ENCODE measurements at places on chromosomes 5 and 9.

DNA sequence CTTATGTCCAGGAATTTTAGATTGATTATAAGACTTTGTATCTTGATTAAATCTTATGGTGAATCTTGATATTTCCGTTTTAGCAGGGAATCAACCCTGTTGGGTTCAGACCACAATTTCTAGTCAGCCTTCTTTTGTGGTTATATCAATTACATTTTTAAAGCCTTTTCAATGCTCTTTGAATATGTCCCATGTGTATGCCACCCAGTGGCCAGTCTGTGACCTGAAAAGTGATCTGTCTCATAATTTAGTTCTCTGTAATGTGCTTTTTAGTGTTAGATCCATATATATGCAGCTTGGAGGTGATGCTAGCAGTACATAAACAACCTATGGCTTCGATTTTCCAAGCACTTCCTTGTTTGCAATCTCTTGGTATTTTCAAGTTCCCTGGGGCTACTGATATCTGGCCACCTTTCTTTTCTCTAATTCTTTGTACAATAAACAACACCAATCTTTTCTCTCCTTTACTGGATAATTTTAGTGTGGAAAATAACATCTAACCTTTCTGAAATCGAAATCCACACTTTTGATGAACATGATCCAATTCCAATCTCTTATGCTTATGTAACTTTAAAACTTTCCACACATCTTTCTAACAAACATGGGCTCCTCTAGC lies 28.8 kb downstream of the PDE8B start:
- no peak for DNase-seq

GRCh38 chr5:147750065-147750464 lies 32.5 kb downstream of the JAKMIP2 start:
- no peak for DNase-seq

GRCh38 chr9:128082151-128082550 lies 14.1 kb downstream of the SLC25A25 start:
- no peak for DNase-seq

GRCh38 chr5:8521991-8522390 lies 653.0 kb downstream of the MTRR start:
- DNase-seq = no peak

DNA sequence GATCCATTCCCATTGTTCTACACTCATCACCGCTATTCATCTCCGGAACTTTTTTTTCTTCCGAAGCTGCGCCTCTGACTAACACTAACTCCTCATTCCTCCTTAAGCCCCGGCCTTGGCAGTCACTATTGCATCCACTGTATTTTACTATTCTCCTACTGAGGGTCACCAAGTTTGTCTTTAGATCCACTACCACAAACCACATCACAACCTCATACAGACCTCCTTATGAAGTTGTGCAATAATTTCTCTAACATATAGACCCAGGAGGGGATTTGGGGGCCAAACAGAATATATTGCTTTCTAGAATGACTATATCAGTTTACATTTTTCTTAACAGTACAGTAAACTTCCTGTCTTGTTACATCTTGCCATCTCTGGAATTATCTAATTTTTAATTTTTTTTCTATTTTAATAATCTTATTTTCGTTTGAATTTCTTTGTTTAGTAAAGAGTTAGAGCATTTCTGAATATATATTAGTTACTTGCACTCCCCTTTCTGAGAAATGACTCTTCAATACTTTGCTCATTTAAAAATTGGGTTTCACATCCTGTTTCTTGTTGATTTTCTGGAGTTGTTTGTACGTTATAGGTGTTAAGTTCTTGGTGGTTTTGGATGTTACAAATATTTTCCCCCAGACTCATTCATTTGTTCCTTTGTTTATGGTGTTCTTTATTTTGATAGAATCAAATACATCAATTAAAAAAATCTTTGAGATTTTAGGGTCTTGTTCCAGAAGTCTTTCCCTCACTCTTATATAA lies 37.1 kb downstream of the DMRT2 start:
- DNase-seq = no peak

GRCh38 chr9:96510258-96510657 lies 60.3 kb downstream of the HABP4 start:
- no peak for DNase-seq

GRCh38 chr9:128099231-128099931 lies 28.1 kb downstream of the PTGES2 start:
- no peak for DNase-seq

- DNase-seq = no peak
These were observed 76.6 kb downstream of the OTULIN start for GRCh38 chr5:14741131-14741530.

DNA sequence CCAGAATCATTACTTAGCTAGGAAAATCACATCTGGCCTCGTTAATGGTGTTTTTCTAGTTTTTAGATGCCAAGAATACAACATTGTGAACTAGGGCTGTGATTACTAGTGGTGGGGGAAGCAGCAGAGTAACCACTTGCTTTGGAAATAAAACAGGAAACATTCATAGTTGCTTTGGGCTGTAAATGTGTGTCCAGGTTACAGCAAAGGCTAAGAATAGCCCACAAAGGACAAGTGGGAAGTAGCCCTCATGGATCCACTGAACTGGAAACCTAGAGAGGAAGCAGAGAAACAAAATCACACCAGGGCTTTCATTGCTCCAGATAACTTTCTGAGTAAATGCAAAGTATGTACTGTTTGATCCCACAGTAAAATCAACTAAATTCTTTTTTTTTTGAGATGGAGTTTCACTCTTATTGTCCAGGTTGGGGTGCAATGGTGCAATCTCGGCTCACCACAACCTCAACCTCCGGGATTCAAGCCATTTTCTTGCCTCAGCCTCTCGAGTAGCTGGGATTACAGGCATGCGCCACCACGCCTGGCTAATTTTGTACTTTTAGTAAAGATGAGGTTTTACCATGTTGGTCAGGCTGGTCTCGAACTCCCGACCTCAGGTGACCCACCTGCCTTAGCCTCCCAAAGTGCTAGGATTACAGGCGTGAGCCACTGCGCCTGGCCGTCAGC lies 56.2 kb upstream of the TNFSF15 start:
- DNase-seq = no peak

DNA sequence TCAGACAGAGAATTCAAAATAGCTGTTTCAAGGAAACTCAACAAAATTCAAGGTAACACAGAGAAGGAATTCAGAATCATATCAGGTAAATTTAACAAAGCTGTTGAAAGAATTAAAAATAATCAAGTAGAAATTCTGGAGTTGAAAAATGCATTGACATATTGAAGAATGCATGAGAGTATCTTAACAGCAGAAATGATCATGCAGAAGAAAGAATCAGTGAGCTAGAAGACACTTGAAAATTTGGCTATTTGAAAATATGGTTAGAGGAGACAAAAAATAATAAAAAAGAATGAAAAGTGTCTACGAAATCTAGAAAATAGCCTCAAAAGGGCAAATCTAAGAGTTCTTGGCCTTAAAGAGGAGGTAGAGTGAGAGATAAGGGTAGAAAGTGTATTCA lies 22.9 kb downstream of the LMBRD2 start:
- no peak for DNase-seq

DNA sequence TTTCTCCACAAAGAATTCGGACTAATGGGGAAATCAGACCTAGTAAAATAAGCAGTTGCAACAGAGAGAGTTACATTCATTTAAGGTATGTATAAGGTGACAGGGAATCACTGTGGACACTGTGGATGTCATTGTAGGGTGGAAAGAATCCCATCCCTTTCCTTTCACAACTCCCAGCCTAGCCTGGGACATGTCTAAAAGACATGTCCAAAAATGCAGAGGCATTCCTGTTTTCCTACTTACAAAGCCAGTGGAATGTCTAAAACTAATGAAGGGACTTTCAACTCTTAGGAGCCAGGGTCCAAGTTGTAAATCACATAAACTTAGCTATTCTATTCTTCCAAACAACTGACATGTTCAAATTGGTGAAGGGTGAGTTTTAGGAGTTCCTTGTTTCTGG lies 511.0 kb downstream of the PRELID2 start:
- DNase-seq = no peak

DNA sequence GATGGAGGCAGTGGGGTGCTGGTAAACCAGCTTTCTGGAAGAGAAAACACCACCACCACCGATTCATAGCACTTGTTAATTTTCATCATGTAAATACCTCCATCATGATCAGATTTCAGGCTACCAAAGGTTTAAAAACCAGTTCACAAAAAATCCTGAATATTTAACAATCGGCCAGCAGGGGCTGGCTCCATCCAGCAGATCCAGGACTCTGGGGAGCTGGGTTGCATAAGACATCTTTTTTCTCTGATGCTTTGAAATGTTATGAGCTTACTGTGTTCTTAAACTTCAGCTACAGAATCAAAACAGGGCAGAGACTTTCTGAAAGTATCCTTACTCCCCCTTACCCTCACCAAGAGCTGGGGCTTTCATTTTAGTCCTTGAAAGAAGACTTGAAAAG lies 14.6 kb upstream of the RNF183 start:
- DNase-seq = no peak

- no peak for DNase-seq
These were observed 164.2 kb downstream of the AUH start for GRCh38 chr9:91197232-91198181.

GRCh38 chr9:16407617-16408016 lies 462.9 kb downstream of the BNC2 start:
- no peak for DNase-seq

DNA sequence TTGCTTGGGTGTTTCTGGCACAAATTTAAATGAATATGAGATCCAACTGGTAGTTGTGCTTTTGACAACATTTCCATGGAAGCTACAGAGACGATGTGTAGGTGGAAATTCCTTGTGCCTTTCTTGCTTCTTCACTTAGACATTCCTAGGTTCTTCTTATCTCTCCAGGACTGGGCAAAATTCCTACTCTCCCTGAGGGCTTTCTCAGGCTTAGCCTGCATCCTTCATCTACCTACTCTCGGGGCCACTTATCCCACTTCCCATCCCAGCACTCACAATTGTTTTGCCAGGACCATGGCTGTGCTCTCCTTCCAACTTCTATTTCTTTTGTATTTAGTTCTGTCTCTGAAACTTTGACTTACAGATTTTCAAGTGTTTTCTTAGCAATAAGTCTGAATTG lies 17.8 kb upstream of the SPINK1 start:
- no peak for DNase-seq

GRCh38 chr5:171450423-171451331 lies 31.2 kb downstream of the FGF18 start:
- no peak for DNase-seq

DNA sequence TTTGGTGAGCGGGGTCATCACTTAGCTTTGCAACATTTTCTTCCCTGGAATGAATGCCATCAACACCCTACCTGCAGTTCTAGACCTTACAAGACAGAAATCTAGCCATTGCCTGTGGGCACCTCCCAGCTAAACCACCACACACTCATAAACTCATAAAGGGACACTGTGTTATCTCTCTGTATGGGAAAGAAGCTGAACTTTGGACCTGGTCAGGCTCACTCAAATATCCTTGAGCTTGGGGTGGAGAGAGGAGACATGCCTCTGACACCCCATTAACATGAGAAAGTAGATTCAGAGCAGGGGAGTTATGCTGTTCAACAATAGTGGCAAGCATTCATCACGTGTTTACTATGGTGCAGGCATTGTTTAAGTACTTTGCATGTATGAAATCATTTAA lies 205.6 kb downstream of the ZNF462 start:
- no peak for DNase-seq

GRCh38 chr5:42889311-42889933 lies 77.7 kb upstream of the SELENOP start:
- no peak for DNase-seq

DNA sequence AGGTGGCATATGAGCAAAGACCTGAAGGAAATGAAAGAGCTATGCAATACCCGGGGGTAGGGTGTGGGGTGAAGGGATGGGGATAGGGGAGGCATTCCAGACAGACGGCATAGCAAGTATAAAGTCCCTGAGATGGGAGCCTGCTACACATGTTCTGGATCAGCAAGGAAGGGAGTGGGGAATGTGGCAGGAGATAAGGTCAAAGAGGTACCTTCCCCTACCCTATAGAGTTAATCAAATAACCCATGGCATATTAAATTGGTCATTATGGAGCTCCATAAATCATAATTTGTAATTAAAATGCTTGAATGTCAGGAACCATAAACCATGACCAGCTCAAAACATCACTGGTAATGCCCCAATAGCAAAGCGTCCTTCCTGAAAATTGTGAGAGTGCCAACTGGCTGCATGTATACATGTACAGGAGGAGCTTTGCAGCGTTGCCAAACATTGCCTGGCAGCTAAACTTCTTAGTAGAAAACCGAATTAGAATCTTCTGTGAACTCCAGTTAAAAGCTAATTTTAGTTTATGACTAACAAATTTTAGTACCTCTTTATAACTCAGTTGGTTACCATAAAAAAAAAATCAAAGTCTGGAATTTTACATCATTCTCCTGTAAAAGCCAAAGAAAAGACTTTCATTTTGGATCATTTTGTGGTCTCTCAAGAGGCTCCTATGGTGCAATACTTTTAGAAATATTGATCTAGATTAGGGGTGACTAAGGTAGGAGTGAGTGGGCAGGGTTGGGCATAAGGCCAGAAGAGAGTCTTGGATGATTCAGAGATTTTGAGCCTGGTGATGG lies 4.7 kb downstream of the DNAI1 start:
- DNase-seq = no peak

GRCh38 chr9:86413971-86414880 lies 60.0 kb upstream of the TUT7 start:
- no peak for DNase-seq

GRCh38 chr5:170639221-170639925 lies 135.6 kb downstream of the KCNIP1 start:
- no peak for DNase-seq

DNA sequence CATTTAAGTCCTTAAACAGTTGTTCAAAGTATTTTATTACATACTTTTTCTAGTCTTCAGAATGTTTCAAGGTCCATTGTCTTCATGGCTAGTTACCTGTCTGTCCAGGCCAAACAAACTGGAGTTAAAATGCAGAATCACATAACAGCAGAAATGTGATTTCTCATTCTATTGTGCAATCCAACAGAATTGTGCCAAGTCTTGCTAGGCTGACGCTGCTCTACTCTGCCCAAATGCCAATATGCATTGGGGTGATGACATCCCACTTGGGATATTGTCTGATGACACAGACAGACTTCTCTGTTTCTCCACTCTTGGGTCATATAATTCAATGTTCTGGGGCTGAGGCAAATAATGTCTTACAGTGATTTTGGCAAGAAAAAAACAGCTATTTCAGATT lies 5.2 kb upstream of the SLC22A5 start:
- DNase-seq = no peak

DNA sequence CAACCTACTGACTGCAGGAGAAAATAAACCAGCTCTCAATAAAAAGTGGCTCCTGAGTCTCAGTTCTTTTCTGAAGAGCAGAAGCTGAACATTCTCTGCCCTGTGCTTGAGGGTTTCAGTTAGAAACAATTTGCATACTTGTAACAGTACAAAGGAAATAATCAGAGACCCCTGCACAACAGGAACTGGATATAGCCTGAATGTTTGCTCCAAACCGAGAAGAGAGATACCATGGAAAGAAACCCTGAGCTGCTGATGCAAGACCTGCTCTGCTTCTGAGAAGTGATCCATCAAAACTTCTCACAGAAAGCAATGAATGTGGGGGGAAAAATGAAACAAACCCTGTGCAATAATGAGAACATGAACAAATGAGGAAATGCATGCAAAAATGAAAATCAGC lies 592.9 kb downstream of the SEMA5A start:
- no peak for DNase-seq

- DNase-seq = no peak
These were observed 107.7 kb upstream of the CDKN2B start for GRCh38 chr9:22116758-22117157.
